ENCODE measurements at places on chromosomes 5 and 9. TPM values are rescaled to one million over a fixed set of nuclear protein-coding genes. Genes with fewer than 3 reads are reported as not detected.
A peak's percentile ranks its signal among the peaks of the same experiment; 100 is the strongest.

The POLR3G gene
- 1.2 TPM for total RNA-seq

The PDE4D gene
- total RNA-seq = 46.9 TPM

The CYLC2 gene
- total RNA-seq = not detected

The RALGPS1 gene
- 34.7 TPM for total RNA-seq

The SLC34A1 gene
- total RNA-seq = 0.06 TPM

The CEL gene
- total RNA-seq = 11.9 TPM

The SPATA31C2 gene
- total RNA-seq = not detected

The TPPP gene
- 9.9 TPM for total RNA-seq

GRCh38 chr5:173712609-173713175 is 96.2 kb upstream of the BOD1 start:
- DNase-seq = no peak

DNA sequence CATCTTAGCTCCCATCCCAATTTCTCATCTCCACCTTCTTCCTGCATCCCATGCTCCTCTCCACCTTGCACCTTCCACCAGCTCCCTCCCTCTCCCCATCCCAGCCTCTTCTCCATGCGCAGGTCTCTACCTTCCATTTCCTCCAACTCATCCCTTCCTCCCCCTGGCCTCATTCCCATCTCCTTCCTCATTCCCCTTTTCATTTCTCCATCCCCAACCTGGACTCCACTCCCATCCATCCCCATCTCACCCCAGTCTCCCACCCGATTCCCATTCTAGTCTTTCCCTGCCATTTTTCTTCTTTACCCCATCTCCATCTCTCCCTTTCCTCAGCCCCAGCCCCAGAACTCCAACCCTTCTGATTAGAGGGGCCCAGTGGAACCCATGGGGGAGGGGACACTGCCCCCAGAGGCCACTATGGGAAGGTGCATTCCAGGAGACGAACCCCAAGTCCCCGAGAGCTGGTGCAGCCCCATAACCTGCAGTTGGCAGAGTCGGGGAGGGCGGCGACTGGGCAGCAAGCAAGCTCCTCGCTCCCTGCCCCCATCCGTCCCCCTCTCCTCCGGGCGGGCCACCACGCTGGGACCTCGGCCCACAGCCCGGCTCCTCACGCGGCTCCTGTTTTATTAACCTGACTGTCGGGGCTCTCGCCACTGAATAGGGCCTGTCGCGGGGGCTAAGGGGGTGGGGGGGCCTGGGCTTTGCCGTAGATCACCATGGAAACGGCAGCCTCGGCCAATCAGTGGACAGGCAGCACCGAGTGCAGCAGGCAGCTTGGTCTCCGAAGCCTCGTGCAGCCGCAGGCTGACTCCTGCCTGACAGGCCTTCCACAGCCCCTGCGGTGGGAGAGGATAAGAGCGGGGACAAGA is 66.7 kb downstream of the PCDH1 start:
- no peak for DNase-seq

- no peak for DNase-seq
Measured at GRCh38 chr5:154078272-154078671, 39.5 kb downstream of the MFAP3 start.

- DNase-seq = no peak
Measured at GRCh38 chr5:166493040-166493439, 1798.4 kb upstream of the WWC1 start.

GRCh38 chr9:114902786-114903524 is 27.4 kb downstream of the TNFSF8 start:
- no peak for DNase-seq

DNA sequence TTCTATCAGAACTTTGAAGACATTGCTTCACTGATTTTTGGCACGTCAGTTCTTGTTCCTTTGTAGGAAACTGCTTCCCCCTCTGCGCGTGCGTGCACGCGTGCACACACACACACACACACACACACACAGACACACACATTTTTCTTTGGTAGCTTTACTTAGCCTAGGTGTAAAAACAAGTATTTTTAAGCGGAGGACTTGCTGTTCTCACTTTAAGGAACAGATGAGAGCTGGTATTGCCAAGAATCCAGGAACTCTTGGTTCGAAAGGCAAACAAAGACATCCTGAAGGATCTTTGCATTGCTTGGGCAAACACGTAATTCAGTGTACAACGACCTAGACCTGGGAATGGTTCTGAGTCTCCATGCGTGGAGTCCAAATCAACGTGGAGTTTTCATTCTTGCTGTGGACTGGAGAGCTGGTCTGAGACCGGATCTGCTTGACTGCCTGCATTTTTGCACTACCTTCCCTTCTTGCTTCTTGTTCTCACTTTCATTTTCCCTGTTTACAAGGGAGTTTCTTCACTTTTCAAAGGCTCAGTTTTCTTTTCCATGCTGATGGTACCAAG is 8.2 kb downstream of the TMEM268 start:
- no peak for DNase-seq

- no peak for DNase-seq
Measured at GRCh38 chr9:129368444-129368978, 190.4 kb upstream of the IER5L start.

GRCh38 chr5:155154973-155155372 is 141.4 kb downstream of the KIF4B start:
- no peak for DNase-seq

- DNase-seq = no peak
Measured at GRCh38 chr5:14234204-14234603, 91.1 kb downstream of the TRIO start.

- no peak for DNase-seq
Measured at GRCh38 chr9:94985649-94986048, 259.1 kb downstream of the AOPEP start.

- no peak for DNase-seq
Measured at GRCh38 chr9:84513979-84514378, 155.6 kb upstream of the NTRK2 start.

DNA sequence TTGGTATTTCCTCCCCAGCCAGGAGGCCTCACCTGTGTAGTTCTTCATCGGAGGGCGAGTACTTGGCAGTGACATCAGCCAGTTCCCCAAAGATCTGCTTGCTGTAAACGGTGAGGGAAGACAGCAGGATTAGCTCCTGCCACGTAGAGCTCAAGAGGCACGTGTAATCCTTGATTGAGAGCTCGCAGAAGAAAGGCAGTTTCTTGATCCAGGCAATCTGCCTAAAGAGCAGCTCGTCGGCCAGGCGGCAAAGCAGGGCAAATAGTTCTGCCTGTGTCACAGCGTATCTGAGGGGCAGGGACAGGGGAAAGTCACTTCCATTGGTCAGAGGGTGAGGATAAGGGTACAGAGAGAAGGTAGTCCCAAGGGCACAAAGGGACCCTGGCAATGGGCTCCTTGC is 28.6 kb upstream of the NR5A1 start:
- DNase-seq = no peak

DNA sequence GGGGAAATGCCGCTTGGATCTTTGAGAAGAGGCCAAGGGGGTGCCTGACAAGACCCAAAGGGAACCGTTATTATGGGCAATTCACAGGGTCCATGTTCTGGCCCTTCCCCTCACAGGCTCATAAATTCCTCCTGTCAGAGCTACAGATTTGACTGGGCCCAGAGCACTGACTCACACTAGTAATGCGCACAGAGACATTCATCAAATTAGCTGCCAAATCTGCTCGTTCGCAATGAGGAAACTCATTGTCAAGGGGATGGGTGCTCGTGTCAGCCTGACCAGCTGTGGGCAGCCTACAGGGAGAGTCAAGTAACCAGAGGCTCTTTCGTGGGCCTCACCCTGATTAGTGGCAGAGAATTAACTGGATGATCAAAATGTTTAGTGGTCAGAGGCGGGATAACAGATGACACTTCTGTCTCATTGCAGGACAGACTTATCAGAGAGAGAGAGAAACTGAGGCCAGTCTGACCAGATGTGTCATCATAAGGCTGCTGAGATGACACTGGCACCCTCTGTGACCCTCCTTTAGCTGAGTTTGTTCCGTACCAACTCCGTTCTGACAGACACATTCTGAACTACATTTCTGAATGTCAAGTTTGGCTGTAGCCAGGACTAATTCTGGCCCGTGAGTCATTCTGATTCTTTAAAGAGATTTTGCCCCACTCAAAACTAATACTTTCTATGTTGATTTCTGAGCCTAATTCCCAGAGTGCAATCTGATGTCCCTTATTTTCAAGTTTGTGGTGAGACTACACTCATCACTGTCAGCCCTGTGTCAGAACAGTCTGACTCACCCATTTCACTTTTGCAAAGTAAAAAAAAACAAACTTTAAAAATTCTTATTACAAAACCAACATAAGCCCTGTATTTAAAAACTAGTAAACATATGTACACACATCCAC is 377.1 kb downstream of the ACTL7B start:
- DNase-seq = no peak

- no peak for DNase-seq
Measured at GRCh38 chr5:135541807-135542502, 6.2 kb upstream of the NEUROG1 start.

- no peak for DNase-seq
Measured at GRCh38 chr5:138903130-138903775, 28.1 kb upstream of the LRRTM2 start.

- DNase-seq = peak; percentile 63
Measured at GRCh38 chr9:14693251-14693861, at the start of gene ZDHHC21. ZDHHC21 (minus strand) TSS chr9:14693432; CDS start chr9:14674340, 19,092 bp downstream.

GRCh38 chr9:6355728-6356127 is 27.6 kb downstream of the TPD52L3 start:
- DNase-seq = no peak

DNA sequence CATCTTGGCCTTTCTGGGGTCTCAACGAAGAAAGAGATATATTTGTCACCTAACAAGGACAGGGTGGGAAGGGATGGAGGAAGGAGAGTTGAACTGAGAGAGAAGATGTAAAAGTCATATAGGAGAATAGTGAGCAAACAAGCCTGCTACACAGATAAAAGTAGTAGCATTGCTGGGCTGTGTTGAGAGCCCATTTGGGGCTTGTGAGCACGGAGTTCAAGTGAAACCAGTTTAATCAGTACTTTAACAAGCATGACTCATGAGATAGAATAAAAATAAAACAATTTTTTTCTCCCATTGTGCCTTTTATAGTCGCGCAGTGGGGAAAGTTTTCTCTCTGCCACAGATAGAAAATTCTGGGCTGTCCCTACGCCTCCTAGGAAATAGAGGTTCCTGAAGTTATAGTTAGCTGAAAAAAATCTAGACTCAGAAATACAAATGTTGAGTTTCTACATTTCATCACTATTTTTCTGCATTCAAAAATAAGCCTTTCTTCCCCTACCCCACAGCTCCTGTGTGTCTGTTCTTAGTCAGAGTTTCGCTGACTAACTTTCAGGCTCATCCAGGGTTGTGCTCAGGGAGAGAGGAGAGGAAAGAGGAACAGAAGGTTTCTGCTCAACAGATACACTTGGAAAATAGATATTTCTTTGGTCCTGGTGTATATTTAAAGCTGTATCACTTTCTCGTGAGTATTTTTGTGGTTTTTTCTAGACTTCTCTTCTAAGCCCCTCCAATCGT is 395.8 kb upstream of the ADAMTSL1 start:
- DNase-seq = no peak

DNA sequence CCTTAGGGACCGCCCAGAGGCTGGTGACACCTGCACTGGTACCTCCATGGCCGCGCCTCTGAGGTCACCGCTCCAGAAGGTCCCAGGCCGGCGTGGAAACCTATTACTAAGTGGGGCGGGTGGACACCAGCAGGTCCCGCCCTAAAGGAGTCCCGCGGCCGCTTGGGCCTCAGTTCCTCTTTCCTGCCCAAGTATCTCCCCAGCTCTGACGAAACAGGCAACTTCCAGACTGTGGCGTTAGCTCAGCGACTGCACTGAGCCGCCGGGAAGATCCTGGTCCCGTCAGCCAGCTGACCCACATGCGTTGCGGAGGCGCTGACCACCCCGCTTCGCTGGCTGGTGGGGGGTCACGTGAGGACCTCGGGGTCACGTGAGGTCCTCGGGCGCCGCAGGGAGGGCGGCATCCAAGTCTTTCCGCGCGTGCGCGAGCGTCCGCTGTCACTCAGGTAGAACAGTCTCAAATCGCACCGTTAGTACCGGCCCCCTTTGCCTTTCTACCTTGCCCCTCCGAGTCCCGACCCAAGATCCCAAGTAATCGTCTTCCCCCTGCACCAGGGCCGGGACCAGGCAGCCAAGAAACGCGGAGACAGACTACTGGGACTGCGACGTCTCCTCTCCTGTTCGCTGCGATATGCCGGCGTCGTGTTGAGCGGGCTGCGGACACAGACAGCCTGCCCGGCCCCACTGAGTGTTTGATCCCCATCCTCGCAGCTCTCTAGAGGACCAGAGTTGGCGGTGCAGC is 53.7 kb upstream of the KDM4C start:
- peak; percentile 89 for DNase-seq

DNA sequence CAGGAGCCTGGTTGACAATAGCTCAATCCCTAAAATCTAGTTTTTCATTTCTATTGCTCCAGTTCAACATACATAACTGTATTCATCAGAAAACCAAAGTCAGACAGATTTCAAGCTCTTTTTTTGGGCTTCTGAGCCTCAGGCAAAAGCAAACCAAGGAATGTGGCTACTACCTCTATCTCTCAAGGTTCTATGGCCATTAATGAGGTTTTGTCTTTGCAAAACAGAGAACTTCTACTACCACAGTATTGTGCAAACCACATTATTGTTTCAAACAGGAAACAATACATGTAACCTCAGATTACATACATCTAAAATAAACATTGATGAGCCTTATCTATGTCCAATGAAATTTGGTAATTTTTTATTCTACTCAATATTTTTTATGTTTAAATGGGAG is 35.5 kb upstream of the FTMT start:
- DNase-seq = no peak

DNA sequence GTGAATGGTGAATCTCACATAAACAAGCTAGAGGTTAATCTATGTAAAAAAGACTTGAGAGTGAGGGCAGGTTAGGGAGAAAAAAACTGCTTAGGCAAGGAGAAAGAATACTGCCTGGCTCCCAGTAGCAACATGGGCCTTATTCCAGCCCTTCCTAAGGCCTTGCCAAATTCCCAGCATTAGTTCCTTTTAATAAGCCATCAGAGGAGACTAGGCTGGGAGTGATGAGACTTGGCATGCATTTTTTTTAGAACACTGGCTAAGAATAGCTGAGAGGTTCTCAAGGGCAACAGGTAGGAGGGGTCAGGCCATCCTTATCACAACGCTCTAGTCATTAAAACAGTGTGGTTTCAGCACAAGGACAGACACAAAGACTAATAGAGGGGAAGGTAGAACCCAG is 20.9 kb upstream of the ZBTB43 start:
- no peak for DNase-seq

GRCh38 chr5:109921735-109922380 is 232.1 kb downstream of the MAN2A1 start:
- no peak for DNase-seq

GRCh38 chr5:35803191-35803651 is 53.5 kb upstream of the IL7R start:
- DNase-seq = no peak

- DNase-seq = no peak
Measured at GRCh38 chr9:105027084-105027483, 99.1 kb upstream of the ABCA1 start.

GRCh38 chr5:108543486-108543885 is 161.6 kb upstream of the FBXL17 start:
- DNase-seq = no peak

Data from mucosa of gallbladder (tissue), 1 donor.